ENCODE measurements at places on chromosomes 1 and 21.
A peak's percentile ranks its signal among the peaks of the same experiment; 100 is the strongest.

GRCh38 chr1:235858766-235859165 is 7.9 kb downstream of the LYST start:
- no peak overlapping the region for H3K4me3 ChIP-seq
- no peaks in the 10 kb centered on the region for H3K27me3 ChIP-seq
- no peak for DNase-seq
- H3K4me1 ChIP-seq = no peaks in the 10 kb centered on the region
- no peaks in the 10 kb centered on the region for H3K36me3 ChIP-seq

DNA sequence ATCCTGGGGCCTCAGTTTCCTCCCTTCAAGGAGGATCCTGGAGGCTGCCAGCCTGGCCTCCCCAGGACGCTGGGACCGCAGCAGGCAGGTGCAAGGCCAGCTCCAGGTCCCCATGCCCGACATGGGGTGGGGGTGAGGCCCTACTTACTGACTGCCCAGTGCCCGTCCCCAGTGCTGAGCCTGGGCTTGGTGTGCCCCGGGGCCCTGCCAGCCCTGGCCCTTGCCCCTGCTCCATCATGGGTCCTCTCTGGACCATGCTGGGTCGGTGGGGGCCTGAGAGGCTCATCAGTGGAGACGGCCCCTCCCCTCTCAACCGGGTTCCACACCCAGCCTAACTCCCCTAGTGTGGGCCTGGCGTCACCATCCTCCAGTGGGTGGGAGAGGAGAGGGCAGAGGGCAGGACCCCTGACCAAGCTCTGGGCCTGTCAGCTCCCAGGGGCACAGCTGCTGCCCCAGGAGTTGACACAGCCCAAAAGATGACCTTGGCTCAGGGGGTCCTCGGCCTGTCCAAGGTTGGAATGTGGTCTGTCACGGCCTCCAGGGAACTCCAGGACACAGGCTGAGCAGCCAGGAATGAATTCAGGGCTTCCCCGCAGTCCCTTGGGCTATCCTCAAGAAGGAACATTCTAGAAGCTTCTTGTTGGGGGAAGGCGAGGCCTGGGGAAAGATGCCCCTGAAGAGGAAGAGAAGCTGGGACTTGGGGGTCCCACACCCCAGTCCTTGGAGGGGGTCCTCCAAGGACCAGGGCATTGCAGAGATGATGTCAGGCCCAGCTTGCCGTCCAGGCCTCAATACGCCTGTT is 17.6 kb upstream of the ARF1 start:
- no peaks in the 10 kb centered on the region for H3K36me3 ChIP-seq
- peaks cover 19% of the 10 kb centered on the region for H3K27me3 ChIP-seq
- DNase-seq = no peak
- peaks cover 3% of the 10 kb centered on the region for H3K4me1 ChIP-seq
- H3K27ac ChIP-seq = no peak overlapping the region
- H3K4me3 ChIP-seq = no peak overlapping the region

- peak; percentile 40 for DNase-seq
- H3K4me3 ChIP-seq = peak within 1 kb of the TSS; percentile 84
- H3K27ac ChIP-seq = peak within 1 kb of the TSS; percentile 85
- H3K27me3 ChIP-seq = peaks cover 13% of the 10 kb centered on the region
Observed at GRCh38 chr1:150257624-150258585, at the start of gene CA14. CA14 (plus strand) TSS chr1:150257774; CDS start chr1:150258129, 355 bp downstream.

DNA sequence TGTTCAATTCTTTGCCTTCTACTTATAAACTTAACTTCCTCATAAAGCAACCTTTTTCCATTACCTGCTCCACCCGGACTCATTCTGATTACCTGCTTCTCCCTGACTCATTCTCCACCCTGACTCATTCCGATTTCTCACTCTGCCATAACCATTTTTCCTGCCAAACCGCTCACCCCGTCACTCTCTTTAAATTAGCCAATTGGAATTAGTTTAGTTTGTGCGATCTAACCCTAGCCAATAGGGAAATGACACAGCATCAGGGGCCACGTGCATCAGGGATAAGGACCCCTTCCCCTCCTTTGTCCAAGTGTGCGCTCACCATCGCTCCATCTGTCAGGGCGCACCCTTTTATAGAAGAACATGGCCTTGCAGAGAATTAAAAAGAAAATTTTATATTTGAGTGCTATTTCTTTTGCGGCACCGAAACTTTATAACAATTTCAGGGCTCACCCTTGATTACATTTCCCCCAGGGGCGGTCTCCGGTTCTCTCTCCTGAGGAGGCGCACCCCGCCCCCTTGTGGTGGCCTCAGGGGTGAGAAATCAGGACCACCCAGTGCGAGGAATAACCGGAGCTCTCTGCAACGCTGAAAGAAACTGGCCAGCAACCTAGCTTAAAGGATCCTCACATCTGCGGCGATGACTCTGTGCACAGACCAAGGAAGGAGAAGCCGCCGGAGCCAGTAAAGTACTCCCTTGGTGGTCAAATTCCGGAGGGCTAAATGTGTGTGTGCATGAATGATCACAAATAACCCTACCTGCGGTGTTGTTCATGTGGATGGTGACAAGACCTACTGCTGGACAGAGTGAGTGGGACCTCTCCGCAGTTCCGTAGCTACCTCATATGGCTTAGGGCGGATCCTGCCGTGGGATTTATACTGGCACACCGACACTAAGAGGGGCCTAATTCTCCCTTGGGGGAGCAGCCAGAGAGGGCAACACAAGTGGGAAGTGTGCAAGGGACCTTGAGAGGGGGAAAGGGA is 30.3 kb upstream of the CBR3 start:
- H3K27me3 ChIP-seq = peaks cover 1% of the 10 kb centered on the region
- no peak overlapping the region for H3K27ac ChIP-seq
- peak overlapping the region; percentile 13 for H3K4me3 ChIP-seq
- peaks cover 4% of the 10 kb centered on the region for H3K4me1 ChIP-seq

DNA sequence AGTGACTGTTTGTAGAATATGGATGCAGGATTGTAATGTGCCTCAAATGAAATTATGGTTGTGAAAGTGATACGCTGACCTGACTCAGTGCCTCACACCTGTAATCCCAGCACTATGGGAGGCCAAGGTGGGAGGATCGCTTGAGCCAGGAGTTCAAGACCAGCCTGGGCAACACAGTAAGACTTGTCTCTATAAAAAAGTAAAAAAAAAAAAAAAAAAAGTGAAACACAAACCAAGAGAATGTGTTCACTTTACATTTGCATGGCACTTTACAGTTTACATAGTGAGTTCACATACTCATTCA is 2.0 kb downstream of the CAPN2 start:
- H3K27ac ChIP-seq = no peak overlapping the region
- peaks cover 11% of the 10 kb centered on the region for H3K27me3 ChIP-seq
- H3K36me3 ChIP-seq = peaks cover 26% of the 10 kb centered on the region
- H3K4me3 ChIP-seq = peak overlapping the region; percentile 96
- DNase-seq = no peak

- no peak for DNase-seq
- no peak overlapping the region for H3K4me3 ChIP-seq
- H3K36me3 ChIP-seq = no peaks in the 10 kb centered on the region
- peaks cover 4% of the 10 kb centered on the region for H3K27me3 ChIP-seq
- H3K27ac ChIP-seq = no peak overlapping the region
- H3K4me1 ChIP-seq = no peaks in the 10 kb centered on the region
Observed at GRCh38 chr1:2462819-2463218, 13.3 kb upstream of the PLCH2 start.

DNA sequence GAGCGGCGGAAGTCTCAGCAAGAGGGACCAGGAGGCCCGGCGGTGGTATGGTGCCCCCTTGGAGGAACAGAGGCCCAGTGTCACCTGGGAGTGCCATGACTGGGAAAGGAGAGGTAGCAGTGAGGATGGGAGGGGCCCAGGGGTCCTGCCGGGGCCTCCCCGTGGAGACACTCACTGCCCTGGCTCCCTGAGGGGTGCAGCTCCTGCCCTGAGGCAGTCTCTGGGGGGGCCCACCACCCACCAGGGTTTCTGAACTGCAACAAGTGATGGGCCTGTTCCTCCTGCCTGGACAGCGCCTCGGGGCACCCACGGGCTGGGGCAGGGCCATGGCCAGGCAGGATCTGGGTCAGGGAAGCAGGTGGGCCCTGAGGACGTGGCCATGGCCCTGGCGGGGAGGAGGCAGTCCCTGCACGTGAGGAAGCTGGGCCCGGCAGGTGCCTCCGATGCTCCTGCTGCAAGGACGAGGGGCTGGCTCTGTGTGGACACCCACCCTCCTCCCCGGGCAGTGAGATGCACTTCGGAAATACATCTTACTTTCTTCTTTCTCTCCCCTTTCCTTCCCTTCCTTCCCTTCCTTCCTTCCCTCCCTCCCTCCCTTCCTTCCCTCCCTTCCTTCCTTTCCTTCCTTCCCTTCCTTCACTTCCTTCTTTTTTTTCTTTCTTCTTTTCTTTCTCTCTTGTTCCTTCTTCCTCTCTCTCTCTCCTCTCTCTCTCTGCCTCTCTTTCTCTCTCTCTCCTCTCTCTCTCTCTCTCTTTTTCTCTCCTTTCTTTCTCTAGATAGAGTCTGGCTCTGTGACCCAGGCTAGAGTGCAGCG is 66.6 kb downstream of the MORN1 start:
- no peak overlapping the region for H3K4me3 ChIP-seq
- H3K27ac ChIP-seq = no peak overlapping the region
- H3K27me3 ChIP-seq = peaks cover 11% of the 10 kb centered on the region
- no peak for DNase-seq

DNA sequence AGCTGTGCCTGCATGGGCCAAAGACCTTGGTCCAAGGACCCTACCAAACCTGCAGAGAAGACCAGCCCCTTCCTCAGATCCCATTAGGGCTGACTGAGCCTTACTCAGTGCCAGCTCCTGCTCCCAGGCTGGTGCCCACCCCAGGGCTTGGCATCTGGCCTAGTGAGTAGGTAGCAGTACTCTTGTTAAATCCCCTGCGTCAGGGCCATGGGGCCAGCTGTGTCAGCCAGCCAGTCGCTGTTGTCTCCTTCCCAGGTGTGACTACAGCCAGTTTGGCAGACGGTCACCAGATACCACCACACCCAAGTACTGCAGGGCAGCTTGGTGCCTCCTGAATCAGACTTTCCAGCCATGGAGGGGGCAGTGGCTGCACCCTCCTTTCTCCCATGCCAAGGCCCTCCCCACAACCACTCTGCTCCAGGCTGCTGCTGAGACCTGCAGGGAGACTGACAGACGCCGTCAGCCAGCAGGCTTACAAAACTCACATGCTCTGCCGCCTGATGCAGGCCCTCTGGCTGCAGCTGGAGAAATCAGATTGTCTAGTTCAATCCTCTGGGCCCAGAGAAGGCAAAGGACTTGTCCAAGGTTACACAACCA is 3.0 kb downstream of the TENT5B start:
- H3K36me3 ChIP-seq = no peaks in the 10 kb centered on the region
- H3K27me3 ChIP-seq = no peaks in the 10 kb centered on the region
- peaks cover 12% of the 10 kb centered on the region for H3K4me1 ChIP-seq
- DNase-seq = no peak
- no peak overlapping the region for H3K4me3 ChIP-seq

- H3K36me3 ChIP-seq = no peaks in the 10 kb centered on the region
- no peak overlapping the region for H3K27ac ChIP-seq
- H3K27me3 ChIP-seq = peaks cover 19% of the 10 kb centered on the region
- no peak for DNase-seq
Observed at GRCh38 chr1:41661428-41662060, 177.1 kb upstream of the EDN2 start.

- no peak overlapping the region for H3K27ac ChIP-seq
- peaks cover 57% of the 10 kb centered on the region for H3K36me3 ChIP-seq
- peaks cover 3% of the 10 kb centered on the region for H3K27me3 ChIP-seq
- H3K4me3 ChIP-seq = no peak overlapping the region
Observed at GRCh38 chr21:33244779-33245105, 15.0 kb downstream of the IFNAR2 start.

GRCh38 chr1:24620678-24621077 is 22.4 kb upstream of the SRRM1 start:
- no peaks in the 10 kb centered on the region for H3K36me3 ChIP-seq
- H3K4me3 ChIP-seq = no peak overlapping the region
- no peaks in the 10 kb centered on the region for H3K27me3 ChIP-seq
- H3K4me1 ChIP-seq = no peaks in the 10 kb centered on the region
- no peak overlapping the region for H3K27ac ChIP-seq

GRCh38 chr1:234849832-234850231 is 239.9 kb upstream of the IRF2BP2 start:
- peaks cover 63% of the 10 kb centered on the region for H3K4me1 ChIP-seq
- H3K27ac ChIP-seq = no peak overlapping the region
- DNase-seq = no peak
- no peaks in the 10 kb centered on the region for H3K36me3 ChIP-seq

DNA sequence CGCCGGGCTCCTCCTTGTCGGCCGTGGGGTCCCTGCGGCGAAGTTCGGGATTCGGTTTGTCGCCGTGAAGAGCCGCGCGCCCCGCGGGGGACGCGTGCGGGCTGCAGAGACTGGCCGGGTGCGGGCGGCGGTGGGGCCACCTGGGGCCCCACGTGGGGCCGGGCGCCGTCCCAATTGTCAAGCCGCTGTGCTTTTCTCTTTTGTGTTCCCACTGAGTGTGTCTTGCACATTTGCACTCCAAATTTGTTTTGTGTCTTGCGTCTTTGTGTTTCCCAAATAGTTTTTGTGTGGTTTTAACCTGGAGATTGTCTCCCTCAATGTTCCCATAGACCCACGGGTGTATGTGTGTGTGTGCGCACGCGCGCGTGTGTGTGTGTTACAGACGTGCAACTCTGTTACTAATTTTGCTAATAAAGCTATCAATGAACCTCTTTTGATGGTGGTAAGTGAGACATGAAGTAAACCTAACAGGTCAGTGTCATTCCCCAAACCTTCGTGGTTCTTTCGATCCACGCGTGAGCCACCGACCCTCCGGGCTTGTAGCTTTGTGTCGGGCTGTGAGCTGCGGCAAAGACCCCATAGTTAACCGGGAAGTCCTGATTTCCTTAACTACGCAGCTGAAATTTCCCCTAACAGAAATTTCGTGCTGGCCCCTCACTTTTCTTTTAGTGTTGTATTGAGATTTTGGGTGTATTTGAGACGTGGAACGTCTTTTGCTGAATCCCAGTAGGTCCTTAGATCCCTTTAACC is 708 bp downstream of the PRDM2 start:
- peak overlapping the region; percentile 78 for H3K27ac ChIP-seq
- H3K27me3 ChIP-seq = peaks cover 9% of the 10 kb centered on the region
- H3K36me3 ChIP-seq = peaks cover 8% of the 10 kb centered on the region
- H3K4me1 ChIP-seq = peaks cover 6% of the 10 kb centered on the region

DNA sequence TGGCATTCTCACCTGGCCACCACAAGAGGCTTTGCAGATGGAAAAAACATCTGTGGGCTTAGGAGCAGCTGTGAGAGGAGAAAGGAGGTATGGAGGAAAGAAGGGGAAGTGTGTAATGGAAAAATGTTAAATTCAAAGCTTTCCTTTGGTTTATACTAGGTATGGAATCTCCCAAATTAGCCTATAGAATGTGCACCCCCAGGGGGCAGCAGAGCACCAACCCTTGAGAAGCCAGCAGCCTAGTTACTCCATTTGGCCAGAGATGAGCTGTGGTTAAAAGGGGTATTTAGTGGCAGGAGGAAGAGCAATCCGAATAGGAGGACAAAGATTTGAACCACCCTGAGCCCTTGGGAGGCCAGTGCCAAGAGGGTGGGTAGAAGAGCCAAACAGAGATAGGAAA is 97.5 kb upstream of the CTTNBP2NL start:
- no peaks in the 10 kb centered on the region for H3K36me3 ChIP-seq
- peak; percentile 71 for DNase-seq
- H3K4me3 ChIP-seq = no peak overlapping the region
- H3K27me3 ChIP-seq = peaks cover 3% of the 10 kb centered on the region
- no peaks in the 10 kb centered on the region for H3K4me1 ChIP-seq

- peaks cover 5% of the 10 kb centered on the region for H3K27me3 ChIP-seq
- peak; percentile 23 for DNase-seq
- no peak overlapping the region for H3K27ac ChIP-seq
- peak overlapping the region; percentile 86 for H3K4me3 ChIP-seq
- no peaks in the 10 kb centered on the region for H3K4me1 ChIP-seq
Observed at GRCh38 chr1:18783705-18784481, 75.6 kb downstream of the TAS1R2 start.

GRCh38 chr1:15100121-15100879 is 53.2 kb upstream of the TMEM51 start:
- no peaks in the 10 kb centered on the region for H3K36me3 ChIP-seq
- DNase-seq = peak; percentile 74
- peaks cover 9% of the 10 kb centered on the region for H3K27me3 ChIP-seq
- no peak overlapping the region for H3K4me3 ChIP-seq
- peaks cover 13% of the 10 kb centered on the region for H3K4me1 ChIP-seq
- no peak overlapping the region for H3K27ac ChIP-seq
